ENCODE measurements at places on chromosomes 7 and 10.
A peak's percentile ranks its signal among the peaks of the same experiment; 100 is the strongest.

GRCh38 chr7:46580766-46581165, 659.7 kb upstream of the IGFBP3 start:
- DNase-seq = no peak

DNA sequence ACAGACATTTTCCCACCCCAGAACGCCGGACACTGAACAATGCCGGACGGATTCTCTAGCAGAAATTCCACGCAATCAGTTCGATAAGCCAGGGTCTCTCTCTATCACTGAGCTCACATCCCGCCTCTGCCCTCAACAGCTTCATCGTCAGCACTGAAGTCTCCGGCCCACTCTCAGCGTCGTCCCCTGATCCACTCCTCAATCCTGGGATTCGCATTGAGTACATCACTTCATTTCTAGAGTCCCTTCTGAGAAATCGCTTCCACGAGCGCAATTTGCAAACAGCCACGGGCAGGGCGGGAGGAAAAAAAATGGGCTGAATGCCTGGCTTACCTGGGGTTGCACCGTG, 365 bp downstream of the YME1L1 start:
- DNase-seq = no peak

- DNase-seq = no peak
Measured at GRCh38 chr7:80533287-80533686, 21.4 kb upstream of the GNAT3 start.

- DNase-seq = no peak
Measured at GRCh38 chr7:2607923-2608904, 23.6 kb upstream of the TTYH3 start.

DNA sequence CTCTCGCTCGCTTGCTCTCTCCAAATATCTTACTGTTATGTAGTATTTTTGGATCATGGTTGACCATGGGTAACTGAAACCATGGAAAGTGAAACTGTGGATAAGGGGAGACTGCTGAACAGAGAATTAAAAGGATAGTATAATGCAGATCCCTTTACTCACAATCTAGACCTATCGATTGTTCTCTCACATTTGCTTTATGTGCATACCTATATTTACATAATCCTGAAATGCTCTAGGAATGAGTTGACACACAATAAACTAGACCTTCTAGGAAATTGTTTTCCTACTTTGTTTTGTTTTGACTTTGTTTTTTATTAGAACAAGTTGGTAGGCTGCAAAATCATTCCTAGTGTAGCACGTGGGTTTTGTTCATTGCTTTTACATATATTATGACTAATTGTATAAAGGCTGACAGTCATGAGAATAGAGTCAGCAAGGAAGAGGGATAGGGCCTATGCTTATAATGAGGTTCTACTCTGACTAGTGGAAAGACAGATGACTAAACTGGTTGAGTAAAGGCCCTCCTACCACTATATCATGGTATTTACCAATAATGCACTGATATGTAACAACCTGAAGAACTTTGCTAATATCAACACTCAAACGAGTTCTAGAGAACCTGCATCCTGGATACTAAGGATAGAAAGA, 175.3 kb upstream of the TARP start:
- no peak for DNase-seq

DNA sequence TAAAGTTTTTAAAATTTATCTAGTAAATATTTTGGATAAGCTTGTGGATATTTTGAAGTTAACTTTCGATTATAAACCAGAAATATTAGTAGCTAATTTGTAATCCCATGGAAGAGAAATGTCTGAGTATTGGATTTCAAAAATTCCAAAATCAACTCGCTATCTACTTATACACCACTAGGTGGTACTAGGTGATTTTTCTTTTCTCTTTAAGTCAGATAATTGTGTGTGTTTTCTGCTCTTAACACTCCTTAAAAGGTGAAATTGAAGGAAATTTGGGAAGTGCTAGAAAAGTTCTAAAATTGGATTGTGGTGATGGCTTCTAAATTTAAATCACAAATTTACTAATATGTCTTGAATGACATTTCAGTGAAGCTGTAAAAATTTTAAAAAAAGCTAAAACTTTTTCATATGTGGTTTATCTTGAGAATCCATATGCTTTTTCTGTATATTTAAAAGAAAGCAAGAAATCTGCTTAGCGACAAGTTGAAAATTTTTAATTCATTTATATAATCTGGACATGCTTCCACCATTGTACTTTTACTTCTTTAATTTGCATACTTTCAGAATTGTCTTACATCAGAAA, 90.2 kb downstream of the IPMK start:
- no peak for DNase-seq

DNA sequence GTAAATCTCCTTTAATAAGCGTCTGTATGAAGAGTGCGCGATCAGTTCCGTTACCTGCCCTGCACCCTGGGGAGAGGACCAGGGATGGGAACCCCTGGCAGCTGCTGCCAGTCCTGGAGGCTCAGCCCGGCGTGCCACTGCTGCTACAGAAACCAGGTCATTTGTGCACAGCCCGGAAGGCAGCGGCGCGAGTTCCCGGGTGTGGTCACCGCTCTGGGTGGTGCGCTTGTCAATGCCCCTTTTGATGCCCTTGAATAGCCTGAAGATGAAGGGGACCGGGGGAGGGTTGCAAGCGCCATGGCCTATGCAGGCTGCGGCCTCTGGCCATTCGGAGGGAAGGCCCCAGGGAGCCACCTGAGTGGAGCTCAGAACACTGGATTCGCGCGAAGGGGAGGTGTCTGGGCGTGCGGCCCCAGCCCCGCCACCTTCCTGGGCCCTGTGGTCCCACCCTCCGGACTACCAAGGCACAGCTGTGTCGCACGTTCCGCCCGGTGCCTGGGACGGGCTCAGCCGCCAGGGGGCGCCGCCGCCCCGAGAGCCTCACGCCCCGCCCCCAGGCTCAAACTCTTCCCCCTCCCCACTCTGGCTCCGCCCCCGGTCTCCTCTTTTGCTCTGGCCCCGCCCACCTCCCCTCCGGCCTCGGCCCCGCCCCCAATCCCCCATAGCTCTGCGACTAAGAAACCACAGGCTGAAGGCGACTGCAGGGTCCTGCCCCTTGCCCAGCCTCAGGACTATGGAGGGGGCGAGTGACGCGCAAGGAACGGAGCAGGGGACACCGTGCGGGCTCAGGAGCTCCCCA, 16.5 kb downstream of the AP5Z1 start:
- DNase-seq = no peak

DNA sequence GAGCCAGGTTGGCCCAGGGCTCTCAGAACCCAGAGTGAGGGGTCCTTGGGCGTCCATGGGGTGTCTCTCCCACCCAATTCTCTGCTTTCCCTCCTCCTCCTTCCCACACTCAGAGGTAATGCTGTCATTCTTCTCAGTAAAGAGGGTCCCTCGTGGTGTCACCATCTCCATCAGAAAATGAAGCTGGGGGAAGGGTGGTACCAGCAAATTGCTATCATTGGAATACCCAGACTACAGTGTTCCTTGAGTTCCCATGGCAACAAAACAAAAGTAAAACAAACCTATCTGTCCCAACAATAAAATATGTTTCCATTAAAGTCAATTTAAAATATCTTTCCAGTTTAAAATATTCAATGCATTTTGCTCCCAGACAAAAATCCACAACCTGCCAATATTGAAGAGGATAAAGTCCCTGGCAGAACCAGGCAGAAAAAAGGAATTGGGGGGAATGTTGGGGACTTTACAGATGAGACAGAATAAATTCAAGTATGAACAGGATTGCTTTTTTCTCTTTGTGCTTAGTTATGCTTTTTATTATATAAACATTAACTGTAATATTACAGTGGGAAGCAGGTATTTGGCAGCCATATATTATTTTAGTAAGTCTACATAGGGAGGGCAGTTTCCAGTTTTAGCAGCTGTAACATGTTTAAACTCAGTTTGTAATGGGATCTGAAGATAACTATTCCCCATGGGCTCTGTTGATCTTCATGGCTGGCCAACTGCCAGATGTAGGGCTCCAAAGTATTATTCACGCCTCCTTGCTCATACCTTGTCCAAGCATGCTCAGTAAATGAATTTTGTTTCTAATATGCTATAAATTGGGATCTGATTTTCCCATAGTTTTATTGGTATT, 182.1 kb downstream of the ARID5B start:
- DNase-seq = peak; percentile 66

DNA sequence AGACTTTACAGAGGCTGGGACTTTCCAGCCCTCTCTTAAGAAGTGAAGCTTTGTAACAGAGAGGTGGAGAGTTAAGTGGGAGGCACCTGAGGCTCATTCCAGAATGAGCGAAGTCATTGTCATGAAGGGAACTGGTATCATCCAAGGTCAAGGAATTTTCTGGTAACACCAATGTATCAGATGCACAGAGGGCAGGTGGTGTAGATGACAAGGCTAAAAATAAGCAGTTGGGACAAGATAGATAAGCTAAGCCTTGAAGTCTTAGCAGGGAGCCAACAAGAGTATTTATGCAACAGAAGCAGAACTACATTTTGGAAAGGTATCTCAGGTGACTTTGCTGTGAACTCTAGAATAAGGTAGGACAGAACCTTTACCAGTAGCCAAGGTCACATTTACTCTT, 257.0 kb upstream of the AUTS2 start:
- DNase-seq = no peak

DNA sequence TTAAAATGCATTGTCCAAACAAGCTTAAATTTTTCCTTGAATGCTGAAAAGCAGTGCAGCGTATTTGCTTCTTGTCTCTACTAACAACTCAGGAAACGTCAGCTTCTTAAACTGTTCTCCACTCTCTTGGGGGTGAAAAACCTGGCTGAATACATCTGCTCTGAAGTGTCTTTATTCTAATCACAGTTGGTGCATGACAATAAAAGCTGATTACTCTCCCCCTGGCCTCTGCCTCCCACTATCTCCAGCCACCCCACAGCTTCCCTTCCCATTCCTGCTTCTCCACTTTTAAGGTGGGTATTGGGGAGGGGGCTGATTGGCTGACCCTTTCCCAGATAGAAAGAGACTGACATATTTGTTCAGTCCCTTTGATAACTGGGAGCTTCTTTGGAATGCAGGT, 456.0 kb downstream of the SORCS1 start:
- DNase-seq = no peak

GRCh38 chr7:38409531-38409930, 136.1 kb upstream of the TARP start:
- no peak for DNase-seq

- no peak for DNase-seq
Measured at GRCh38 chr7:47148536-47149207, 433.2 kb downstream of the TNS3 start.

GRCh38 chr10:29849126-29849833, 210.1 kb downstream of the JCAD start:
- peak; percentile 82 for DNase-seq

- DNase-seq = no peak
Measured at GRCh38 chr10:67770537-67770936, 67.5 kb downstream of the DNAJC12 start.

GRCh38 chr7:50620433-50620832, 55.2 kb upstream of the DDC start:
- DNase-seq = no peak

- DNase-seq = no peak
Measured at GRCh38 chr10:16799621-16800020, 17.6 kb downstream of the RSU1 start.

- no peak for DNase-seq
Measured at GRCh38 chr10:101363850-101364400, 10.0 kb downstream of the BTRC start.

DNA sequence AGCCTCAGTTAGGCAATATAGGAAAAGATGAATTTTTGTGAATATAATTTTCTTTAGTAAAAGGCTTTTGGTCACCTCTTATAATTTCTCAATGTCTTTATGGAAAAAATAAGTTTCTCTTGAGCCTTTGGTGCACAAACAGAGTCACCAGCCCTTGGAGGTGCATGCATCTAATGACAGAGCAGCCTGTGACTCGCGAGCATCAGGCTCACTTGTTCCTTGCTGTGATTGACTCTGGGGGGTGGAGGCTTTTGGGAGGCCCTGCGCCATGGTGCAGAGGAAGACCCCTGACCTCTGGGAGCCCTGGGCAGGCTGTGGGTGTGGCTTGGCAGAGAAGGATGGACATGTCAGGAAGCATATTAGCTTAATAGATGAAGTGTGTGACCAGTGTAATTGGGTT, 60.2 kb downstream of the FIGNL1 start:
- no peak for DNase-seq

DNA sequence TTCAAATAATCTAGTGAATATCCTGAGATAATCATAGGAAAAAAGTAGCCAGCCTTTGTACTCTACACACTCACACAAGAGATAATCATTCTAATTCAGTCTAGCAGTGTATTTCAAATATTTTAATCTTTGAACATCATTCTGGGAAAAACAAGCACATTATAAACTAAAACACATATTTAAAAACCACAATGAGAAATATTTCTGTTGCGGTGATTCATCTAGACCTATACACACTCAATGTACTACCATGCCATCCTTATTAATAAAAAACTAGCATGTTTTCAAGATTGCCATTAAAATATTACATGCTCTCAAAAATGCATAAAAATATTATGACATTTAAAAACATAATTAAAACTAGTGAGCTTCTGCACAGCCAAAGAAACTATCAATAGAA, 11.8 kb downstream of the COG5 start:
- no peak for DNase-seq

GRCh38 chr10:42583828-42584227, 54.5 kb downstream of the ZNF33B start:
- DNase-seq = no peak

DNA sequence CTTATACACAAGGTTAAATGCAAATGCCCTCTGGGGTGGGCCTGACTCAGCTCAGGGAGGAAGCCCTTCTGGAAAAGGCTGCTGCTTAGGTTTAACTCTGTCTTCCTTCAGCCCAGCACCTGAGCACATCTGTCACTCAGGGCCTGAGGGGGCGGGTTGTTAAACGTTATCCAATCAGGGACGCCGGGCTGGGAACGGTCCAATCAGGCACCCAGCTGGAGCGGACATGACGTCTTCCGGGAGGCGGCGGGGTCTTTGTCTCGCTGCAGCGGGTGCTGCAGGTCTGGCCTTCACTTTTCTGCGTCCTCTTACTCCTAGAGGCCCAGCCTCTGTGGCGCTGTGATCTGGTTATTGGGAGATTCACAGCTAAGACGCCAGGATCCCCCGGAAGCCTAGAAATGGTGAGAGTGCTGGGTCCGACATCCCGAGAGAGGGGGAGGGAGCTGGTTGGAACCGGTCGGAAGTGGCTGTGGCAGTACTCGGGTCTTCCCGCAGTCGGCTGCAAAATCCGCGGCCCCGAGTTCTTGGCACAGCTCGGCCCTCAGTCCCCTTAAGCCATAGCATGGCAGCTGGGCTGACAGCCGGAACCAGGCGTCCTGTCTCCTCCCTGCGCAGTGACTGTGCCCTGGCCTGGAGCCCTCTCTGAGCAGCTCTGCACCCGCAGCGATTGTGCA, at the start of gene ZNF138:
ZNF138 (plus strand) TSS at position 258 of the 674 bp plus-strand sequence; CDS start at position 399, 141 bp downstream.
- peak; percentile 86 for DNase-seq

DNA sequence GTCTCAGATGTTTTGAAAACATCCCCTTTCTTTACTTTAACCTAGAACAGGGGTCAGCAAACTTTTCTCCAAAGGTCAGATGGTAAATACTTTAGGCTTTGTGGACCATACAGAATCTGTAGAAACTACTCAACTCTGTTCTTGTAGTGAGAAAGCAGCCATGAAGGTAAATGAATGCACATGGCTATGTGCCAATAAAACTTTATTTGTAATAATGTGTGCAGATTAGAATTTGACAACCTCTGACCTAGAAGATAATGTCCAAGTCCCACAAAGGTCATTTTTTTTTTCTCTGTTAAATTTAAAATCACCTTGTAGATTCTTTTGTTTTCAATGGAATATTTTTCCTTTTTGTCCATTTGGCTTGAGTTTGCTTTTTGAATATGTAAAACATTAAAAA, 17.2 kb downstream of the OIT3 start:
- DNase-seq = no peak

All from AG04450 (cell line).